Activated naive CD8-positive, alpha-beta T cell treated with anti-CD3 and anti-CD28 coated beads, Interleukin-2, amount 10 ng/mL, durations not matched to agents 7 days and 5 days (primary cell): ENCODE measurements at places on chromosomes 12 and 14.
A peak's percentile ranks its signal among the peaks of the same experiment; 100 is the strongest.

DNA sequence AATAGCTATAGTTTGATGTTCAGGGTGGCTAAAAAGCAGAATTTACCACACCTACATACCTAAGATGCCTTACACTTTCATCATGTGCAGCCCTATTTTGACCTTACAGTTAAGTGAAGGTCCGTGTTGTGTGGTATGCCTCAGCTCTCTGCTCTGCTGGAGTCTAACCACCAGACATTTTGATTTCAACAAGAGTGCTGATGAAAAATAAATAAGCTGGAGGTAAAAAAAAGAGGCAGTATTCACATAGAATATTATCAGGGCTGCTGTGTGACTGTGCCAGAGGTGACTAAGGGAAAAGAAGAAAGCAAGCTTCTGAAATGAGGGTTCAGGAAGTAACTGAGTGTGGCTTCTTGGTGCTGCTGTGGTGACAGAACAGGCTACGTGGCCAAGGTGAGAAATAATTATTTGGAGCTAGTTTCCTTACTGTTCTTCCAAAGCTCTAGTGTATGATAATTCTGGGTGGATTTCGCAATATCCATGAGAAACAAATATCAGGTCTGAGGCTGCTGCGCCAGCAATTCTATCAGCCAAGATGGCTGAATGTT is 188.8 kb downstream of the STXBP6 start:
- H3K4me1 ChIP-seq = no peaks in the 10 kb centered on the region
- H3K36me3 ChIP-seq = no peaks in the 10 kb centered on the region
- no peak overlapping the region for H3K27ac ChIP-seq
- DNase-seq = no peak
- H3K27me3 ChIP-seq = peaks cover 3% of the 10 kb centered on the region

DNA sequence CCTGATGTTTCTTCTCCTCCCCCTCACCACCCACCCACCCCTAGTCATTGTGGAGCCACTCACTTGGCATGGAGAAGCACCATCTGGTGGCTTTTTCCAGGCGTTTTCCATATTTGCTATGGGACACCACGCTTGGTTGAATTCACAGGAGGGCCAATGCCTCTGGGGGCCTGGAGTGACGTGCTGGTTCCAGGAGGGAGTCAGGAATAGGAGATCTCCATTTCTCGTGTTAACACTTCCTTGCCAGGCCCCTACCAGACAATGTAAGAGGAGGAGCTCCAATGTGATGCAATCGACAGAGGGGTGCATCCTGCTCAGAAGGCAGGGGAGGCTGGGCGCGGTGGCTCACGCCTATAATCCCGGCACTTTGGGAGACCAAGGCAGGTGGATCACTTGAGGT is 21.6 kb upstream of the TESC start:
- DNase-seq = no peak
- no peaks in the 10 kb centered on the region for H3K27me3 ChIP-seq
- no peak overlapping the region for H3K4me3 ChIP-seq
- no peaks in the 10 kb centered on the region for H3K36me3 ChIP-seq
- no peak overlapping the region for H3K27ac ChIP-seq

DNA sequence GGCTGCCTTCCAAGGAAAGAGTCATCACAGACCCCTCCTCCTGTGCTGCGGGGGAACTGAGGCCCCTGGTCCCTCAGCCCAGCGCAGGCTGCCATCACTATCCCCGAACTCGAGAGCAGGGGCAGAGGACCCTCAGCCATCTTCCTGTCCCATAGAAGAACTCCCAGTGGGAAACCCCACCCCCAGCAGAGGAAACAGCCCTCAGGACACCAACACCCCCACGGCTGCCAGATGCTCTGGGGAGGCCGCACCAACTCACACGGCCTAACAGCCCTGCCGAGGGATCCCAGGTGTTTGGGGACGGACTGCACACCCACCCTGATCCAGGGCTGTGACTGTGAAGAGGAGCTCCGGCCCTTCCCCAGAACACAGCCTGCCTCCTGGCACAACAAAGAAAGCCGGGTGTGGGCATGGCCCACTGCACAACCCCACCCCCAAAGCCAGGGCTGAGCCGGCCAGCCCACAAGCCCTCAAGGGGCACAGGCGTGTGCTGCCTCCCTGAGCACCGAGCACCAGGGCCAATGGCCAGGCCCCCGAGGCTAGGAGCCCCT is 16.3 kb upstream of the C14orf180 start:
- H3K4me1 ChIP-seq = no peaks in the 10 kb centered on the region
- no peaks in the 10 kb centered on the region for H3K36me3 ChIP-seq
- peaks cover 3% of the 10 kb centered on the region for H3K27me3 ChIP-seq

- H3K27ac ChIP-seq = no peak overlapping the region
- H3K4me1 ChIP-seq = peaks cover 1% of the 10 kb centered on the region
- H3K27me3 ChIP-seq = no peaks in the 10 kb centered on the region
- no peak for DNase-seq
- peaks cover 45% of the 10 kb centered on the region for H3K36me3 ChIP-seq
These were observed 27.6 kb upstream of the KCNK13 start for GRCh38 chr14:90034156-90034555.

DNA sequence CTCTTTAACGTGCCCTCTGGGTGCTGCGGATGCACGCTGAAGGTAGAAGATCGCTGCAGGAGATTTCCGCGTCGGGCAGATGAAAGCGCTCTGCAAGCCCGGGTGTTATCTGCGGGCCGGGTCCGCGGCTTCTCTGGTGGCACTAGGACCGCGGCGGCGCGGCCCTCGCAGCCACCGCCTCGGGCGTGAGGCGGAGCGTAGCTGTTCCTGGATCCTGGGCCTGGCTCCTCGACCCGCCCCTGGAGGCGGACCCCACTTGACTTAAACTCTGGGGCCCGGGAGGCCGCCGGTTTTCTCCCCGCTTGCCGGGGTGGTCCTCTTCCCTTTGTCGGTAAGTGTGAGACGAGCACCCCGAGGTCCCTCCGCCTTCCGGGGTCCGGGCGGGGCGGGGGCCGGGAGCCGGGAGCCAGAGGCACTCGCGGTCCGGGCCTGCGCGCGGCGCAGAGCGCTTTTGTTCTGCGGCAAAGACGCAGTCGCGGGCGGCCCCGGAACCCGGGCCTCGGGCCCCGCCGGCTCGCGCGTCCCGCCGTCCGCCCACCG is at the start of gene RESF1:
Gene RESF1, plus strand, starts transcription at position 255 of the 540 bp plus-strand sequence. CDS start 21,541 bp downstream, outside the sequence.
- H3K4me3 ChIP-seq = peak within 1 kb of the TSS; percentile 93
- peaks cover 52% of the 10 kb centered on the region for H3K4me1 ChIP-seq
- peaks cover 58% of the 10 kb centered on the region for H3K36me3 ChIP-seq
- H3K27ac ChIP-seq = peak within 1 kb of the TSS; percentile 94

DNA sequence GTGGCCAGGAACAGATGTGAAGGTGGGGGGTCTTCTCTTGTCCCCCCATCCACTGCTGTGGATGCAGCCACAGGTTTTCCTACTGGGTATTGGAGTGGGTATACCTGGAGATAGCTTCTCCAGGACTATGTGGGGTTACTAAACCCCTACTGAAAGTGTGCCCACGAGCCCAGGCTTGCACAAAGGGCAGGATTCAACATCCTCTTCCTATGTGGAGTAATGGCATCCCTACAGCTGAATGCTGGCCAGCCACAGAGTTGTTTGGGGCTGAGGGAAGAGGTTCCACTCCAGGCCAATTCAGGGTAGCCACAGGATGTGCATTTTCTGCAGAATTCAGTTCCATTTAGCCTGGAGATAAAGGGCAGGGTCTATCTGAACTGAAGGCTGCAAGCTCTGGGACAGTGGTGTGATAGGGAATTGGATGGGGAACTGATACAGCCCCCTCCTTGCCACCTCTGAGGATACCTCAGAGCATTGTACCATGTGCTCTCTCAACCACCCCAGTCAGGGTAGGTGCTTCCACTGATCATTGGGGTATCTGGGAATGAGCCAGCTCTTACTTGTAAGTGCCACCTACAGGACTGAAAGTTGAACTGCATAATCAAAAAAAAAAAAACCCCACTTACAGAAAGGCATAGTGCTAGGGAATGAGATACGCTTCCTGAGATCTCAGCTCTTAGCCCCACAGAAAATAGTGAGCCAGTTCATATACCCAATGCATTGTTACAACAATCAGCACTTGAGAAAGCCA is 187.1 kb downstream of the KITLG start:
- H3K36me3 ChIP-seq = no peaks in the 10 kb centered on the region
- no peak for DNase-seq

GRCh38 chr12:76878099-76878898 is 520 bp downstream of the CSRP2 start:
- H3K27me3 ChIP-seq = peaks cover 64% of the 10 kb centered on the region
- no peak overlapping the region for H3K27ac ChIP-seq
- DNase-seq = peak; percentile 32

- H3K27ac ChIP-seq = peak overlapping the region; percentile 80
- peak overlapping the region; percentile 74 for H3K4me3 ChIP-seq
- H3K36me3 ChIP-seq = peaks cover 59% of the 10 kb centered on the region
- peaks cover 2% of the 10 kb centered on the region for H3K27me3 ChIP-seq
- H3K4me1 ChIP-seq = peaks cover 22% of the 10 kb centered on the region
These were observed 26.6 kb upstream of the KLRB1 start for GRCh38 chr12:9634177-9634803.

GRCh38 chr12:48999371-49000131 is at the start of gene DDN:
Gene DDN (minus strand): TSS chr12:48999375. CDS start chr12:48999287, 88 bp downstream.
- peaks cover 17% of the 10 kb centered on the region for H3K4me1 ChIP-seq
- H3K27me3 ChIP-seq = peaks cover 39% of the 10 kb centered on the region
- peak; percentile 61 for DNase-seq
- peak within 1 kb of the TSS; percentile 34 for H3K27ac ChIP-seq

DNA sequence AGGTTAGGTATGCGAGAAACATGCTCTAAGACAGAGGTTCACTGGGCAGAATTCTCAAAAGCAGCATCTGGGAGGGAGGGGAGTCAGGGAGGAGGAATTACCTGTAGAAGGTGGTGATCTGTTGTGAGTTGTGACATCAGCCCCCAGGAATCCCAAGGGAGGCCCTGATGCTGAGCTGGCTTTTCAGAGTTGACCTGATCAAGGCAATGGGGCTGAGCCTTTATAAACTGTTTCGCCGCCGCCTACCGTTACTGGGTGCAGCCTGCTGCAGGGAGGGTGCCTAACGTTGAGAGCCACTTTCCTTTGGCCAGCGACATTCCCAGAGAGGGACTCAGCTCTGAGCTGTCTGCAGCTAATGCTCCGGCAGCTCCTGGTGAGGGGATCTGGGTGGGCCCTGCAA is 257.9 kb upstream of the TMEM132C start:
- no peak overlapping the region for H3K4me3 ChIP-seq
- H3K4me1 ChIP-seq = no peaks in the 10 kb centered on the region

GRCh38 chr12:5172886-5173285 is 129.2 kb downstream of the KCNA5 start:
- no peaks in the 10 kb centered on the region for H3K4me1 ChIP-seq
- H3K27me3 ChIP-seq = no peaks in the 10 kb centered on the region
- no peak for DNase-seq
- H3K4me3 ChIP-seq = no peak overlapping the region
- no peak overlapping the region for H3K27ac ChIP-seq

- no peaks in the 10 kb centered on the region for H3K27me3 ChIP-seq
- DNase-seq = no peak
- H3K4me3 ChIP-seq = peak overlapping the region; percentile 93
These were observed 1.9 kb upstream of the KDM2B start for GRCh38 chr12:121582583-121583333.

- H3K27ac ChIP-seq = no peak overlapping the region
- H3K36me3 ChIP-seq = no peaks in the 10 kb centered on the region
- DNase-seq = no peak
- no peak overlapping the region for H3K4me3 ChIP-seq
These were observed 9.4 kb downstream of the STON2 start for GRCh38 chr14:81390696-81391095.

DNA sequence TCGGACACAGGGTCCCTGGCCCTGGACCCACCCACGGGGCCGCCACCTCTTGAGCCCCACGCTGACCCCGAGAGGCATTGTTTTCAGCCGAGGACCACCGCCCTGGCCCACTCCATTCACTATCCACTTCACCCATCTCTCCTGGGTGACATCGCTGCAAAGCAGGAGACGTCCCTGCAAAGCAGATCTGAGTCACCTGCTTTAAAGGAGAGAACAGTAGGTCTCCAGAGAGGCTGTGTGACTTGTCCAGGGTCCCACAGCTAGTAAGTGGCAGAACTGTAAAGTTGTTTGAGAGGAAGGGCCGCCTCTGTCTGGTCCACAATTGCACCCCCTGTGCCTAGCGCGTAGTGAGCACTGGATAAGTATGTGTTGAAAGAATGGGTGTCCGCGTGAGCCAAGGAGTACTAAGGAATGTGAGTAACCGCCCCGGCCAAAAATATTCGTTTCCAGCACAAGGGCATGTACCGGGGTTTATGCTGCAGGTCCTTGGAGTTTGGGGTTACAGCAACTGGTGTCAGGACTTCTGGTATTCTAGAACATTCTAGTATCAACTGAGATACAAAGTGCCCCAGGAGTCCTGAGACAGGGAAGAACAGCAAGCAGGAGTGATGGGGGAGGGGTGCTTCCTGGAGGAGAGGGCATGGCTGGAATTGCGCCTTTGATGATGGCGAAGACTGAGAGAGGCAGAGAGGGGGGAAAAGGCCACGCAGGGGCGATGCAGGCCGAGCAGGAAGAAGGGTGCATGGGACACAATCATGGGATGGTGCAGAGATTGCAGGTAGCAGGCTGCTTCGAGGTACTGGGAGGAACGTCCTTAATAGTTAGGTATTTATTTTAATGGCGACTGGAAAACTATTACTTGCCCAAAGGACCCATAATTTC is 91.1 kb downstream of the SCARB1 start:
- H3K4me3 ChIP-seq = no peak overlapping the region
- peaks cover 2% of the 10 kb centered on the region for H3K36me3 ChIP-seq
- H3K27ac ChIP-seq = peak overlapping the region; percentile 10
- H3K4me1 ChIP-seq = peaks cover 21% of the 10 kb centered on the region
- peaks cover 18% of the 10 kb centered on the region for H3K27me3 ChIP-seq

GRCh38 chr12:132227118-132227517 is 82.9 kb downstream of the NOC4L start:
- no peak for DNase-seq
- peaks cover 5% of the 10 kb centered on the region for H3K4me1 ChIP-seq

DNA sequence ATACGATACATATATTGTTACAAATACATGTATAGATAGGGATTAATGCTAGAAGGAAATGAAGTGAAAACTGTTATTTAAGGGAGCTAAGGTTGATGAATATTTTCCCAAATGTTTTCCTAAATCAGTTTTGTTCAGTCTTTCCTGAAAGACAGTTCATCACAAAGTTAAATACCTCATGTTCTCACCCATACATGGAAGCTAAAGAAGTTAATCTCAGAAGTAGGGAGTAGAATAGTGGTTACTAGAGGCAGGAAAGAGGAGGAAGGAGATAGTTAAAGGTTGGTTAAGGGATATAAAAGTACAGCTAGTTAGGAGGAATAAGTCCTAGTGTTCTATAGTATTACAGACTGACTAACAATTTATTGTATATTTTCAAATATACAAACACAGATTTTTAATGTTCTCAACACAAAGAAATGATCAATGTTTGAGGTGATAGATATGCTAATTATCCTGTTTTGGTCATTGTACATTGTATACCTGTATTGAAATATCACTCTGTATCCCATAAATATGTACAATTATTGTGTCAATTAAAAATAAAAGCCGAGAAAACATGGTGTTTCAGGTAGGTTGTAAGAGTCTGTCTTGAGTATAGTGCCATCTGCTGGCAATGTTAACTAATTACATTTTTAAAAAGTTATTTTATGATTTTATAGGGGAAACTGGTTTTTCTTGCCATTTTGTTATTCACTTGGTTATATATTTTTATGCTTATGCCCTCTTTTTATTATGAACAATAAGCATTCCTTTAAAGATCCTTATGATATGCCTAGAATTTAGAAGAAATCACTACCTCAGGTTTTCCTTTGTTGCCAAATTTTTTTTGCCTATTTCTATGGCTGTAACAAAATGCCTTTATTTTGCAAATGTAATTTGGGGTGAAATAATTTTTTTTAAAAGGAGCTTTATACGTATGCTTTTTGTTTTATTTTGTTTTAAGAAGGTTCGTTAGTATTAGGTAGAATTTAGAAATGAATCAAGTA is 26.9 kb downstream of the ZDHHC17 start:
- DNase-seq = no peak
- H3K27ac ChIP-seq = no peak overlapping the region
- peaks cover 4% of the 10 kb centered on the region for H3K4me1 ChIP-seq
- no peaks in the 10 kb centered on the region for H3K27me3 ChIP-seq
- H3K36me3 ChIP-seq = peaks cover 3% of the 10 kb centered on the region
- H3K4me3 ChIP-seq = no peak overlapping the region
